ENCODE measurements at places on chromosomes 5 and 9.

DNA sequence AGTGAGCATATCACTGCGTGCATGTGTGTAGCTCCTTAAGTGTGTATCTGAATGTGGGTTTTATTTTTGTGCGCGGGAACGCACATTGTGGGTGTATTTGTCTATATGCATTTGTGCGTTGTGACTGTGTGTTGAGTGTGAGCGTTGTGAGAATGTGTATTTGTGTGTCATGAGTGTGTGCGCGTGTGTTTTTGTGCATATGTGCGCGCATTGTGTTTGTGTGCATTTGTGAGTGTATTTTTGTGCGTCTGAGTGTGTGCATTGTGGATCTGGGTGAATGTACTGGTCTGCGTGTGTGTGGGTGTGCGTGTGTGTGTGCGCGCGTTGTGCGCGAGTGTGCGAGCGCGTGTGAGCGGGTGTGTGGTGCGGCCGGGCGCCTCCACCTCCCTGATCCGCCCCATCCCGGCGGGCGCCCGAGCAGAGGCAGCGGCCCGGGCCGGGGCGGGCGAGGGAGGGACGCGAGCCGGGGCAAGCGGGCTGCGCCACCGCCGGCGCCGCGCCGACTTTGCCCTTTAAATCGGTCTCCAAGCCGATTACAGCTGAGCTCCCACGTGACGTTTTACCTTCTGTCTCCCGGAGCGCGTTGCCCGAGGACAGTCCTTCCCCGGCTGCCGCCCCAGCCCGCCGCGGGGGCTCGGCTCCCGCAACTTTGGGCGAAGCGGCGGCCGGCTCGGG is at the start of gene RASGRF2:
RASGRF2 (plus strand) TSS at position 596 of the 675 bp plus-strand sequence. CDS start 376 bp downstream, outside the sequence.
- peak; percentile 67 for DNase-seq

- no peak for DNase-seq
Measured at GRCh38 chr5:73374520-73375190, 73.9 kb downstream of the FOXD1 start.

GRCh38 chr9:71120501-71121247 is 747 bp downstream of the TRPM3 start:
- DNase-seq, result no peak

GRCh38 chr5:119363936-119364335 is 8.1 kb downstream of the TNFAIP8 start:
- DNase-seq, result peak; percentile 42

DNA sequence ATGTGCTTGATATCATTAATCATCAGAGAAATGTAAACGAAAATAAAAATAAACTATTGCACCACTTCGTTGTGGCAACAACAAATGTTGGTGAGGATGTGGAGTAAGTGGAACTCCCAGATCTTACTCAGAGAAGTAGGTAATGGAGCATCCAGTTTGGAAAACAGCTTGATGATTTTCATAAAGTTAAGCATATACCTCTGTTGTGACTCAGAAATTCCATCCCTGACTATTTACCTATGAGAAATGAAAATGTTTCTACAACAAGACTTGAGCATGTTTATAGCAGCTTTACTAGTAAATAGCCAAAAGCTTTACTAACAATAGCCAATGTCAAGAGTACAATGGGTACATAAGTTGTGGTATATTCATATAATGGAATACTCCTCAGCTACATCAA is 214.7 kb upstream of the NMUR2 start:
- no peak for DNase-seq

DNA sequence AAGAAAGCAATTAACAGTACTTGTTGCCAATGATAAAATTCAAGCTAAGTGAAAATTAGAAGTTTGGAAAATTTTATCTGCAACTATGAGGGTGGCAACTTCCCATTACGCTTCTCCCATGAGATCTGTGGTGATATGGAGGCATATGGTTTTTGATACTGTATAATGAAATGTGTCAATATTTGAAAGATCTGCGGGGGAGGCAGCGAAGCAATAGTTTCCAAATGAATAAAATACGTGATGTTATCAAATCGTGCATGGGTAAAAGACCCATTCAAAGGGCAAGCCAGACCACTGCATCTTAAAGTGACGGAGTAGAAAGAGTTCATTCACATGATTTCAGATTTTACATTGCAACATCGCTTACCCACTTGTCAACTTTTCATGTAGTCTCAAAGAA is 20.9 kb upstream of the BOD1 start:
- peak; percentile 37 for DNase-seq
